ENCODE measurements at places on chromosomes 3 and 15.

DNA sequence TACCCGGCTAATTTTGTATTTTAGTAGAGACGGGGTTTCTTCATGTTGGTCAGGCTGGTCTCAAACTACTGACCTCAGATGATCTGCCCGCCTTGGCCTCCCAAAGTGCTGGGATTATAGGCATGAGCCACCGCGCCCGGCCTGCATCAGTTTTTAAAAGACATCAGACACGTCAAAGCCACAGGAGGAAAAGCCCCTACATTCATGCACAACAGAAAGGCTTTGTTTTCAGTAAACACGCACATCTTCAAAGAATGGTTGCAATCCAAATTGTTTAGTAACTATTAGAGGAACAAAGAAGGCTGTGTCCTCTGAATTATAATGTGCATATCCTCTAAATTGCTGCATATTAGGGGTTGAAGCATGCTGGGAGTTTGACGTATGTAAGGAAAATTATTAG is 53.3 kb downstream of the BTD start:
- no peak for DNase-seq

GRCh38 chr15:79057050-79057449 is 33.5 kb downstream of the RASGRF1 start:
- DNase-seq: no peak

- DNase-seq: peak; percentile 59
Observed at GRCh38 chr3:11643201-11643603, 513 bp downstream of the VGLL4 start.

- no peak for DNase-seq
Observed at GRCh38 chr15:31474059-31474868, 147.6 kb downstream of the KLF13 start.

- DNase-seq: no peak
Observed at GRCh38 chr3:188421836-188422540, 268.0 kb downstream of the LPP start.

DNA sequence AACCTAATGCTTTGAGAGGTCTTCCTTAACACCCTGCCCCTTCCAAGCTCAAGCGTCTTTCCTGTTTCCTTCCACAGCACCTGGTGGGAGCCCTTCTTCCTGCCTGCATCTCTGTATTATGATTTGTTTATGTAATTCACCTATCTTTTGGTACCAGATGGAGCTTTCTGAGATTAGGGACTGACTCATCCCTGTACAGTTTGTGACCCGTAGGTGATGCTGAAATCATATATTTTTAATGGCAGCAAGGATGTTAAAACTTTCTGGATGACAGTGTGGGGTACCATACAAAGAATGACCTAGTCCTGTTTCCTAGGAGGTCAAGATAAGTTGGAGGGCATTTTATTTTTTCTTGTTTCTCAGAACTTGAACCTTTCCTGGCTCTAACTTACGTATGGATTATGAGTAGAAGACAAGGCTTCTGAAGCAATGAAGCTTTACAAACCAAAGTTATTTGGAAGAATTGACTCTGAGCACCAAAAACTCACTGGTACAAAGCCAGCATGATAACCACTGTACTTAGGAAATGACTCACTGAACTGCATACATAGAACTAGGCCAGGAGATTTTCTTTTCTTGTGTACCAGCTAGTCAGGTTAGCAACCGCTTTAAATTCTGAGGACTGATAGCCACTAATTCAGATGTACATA is 46.6 kb downstream of the HHLA2 start:
- peak; percentile 25 for DNase-seq

DNA sequence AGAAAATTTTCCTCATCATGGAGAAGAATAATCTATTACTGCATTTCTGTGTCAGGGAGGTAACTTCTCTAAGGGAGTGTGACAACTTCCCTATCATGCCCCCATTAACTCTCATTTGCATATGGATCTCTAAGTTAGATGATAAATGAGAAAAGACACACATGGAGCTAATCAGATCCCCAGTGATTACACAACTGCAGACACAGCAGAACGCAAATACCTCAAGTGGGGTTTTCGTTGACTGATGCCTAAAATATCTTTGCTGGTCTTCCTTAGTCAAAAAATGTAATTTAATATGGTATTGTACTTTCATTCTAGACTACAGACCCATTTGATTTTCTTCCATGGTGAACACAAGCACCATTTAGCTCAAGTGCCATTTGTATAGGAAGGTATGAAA is 630.5 kb downstream of the TBL1XR1 start:
- no peak for DNase-seq

DNA sequence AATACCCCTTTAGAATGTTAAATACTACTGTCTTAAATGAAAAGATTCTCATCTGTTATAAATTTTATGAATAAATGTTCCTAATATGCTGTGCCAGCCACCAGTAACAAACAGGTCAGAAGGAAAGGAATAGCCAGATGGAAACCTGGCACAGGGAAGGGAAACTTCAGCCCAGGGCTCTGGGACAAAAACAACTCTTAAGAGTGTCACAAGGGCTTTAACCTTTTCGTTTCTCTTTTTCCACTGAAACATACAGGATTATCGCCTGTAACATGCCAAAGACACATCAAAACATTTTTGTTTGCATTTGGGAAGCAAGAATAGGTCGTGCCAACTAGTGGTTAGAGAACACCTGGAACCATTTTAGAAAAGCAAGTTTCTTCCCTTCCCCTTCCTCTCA is 109.0 kb upstream of the NEDD4 start:
- no peak for DNase-seq

DNA sequence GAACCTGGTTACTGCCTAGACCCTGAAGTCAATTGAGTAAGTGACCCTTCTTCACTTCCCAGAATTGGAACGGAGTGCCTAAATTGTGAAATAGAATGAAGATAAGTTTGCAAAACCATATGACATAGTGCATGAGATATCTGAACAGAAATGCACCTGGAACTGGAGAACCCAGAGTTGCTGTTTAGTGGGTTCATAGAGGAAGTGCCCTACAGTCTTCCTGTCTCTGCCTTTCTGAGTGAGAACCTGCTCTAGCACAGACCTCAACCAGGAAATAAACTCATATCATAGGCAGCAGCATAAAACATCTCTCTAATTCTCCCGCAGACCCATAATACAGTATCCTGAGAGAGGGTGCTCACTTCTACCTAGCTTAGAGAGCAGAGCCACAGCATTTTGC is 82.9 kb downstream of the EOMES start:
- no peak for DNase-seq

- no peak for DNase-seq
Observed at GRCh38 chr15:42955518-42955917, 34.9 kb upstream of the TTBK2 start.

GRCh38 chr3:106261396-106261795 is 392.6 kb upstream of the CBLB start:
- no peak for DNase-seq
